ENCODE measurements at places on chromosomes 16 and 17.
A peak's percentile ranks its signal among the peaks of the same experiment; 100 is the strongest.

DNA sequence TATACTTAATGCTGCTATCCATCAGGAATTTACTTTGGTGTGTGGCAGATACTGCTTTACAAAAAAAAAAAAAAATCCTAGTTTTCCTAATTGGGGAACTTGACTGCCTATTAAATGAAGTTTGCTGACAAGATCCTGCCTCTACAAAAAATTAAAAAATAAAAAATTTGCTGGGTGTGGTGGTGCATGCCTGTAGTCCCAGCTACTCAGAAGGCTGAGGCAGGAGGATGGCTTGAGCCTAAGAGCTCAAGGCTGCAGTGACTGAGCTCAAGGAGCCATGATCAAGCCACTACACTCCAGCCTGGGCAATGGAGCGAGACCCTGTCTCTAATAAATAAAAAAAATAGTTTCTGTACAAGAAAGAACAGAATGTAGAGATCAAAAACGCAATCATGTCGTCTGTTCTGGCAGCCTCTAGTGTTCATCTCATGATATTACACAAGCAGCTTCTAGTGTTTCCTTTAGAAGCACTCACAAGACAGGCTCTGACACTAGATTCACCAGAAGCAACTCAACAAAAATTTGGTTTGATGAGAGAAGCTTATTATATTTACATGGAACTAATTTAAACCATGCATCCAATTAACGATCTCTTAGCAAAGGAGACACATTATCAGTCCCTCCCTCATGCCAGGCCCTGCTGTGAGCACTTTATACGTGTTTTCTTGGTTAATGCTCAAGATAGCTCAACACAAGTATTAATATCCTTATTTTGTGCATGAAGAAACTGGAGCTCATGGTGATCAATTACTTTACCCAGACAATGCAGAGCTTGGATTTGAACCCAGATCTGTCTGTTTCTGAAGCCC, 6.8 kb upstream of the KRTAP17-1 start:
- DNase-seq = peak; percentile 79

- no peak for DNase-seq
Measured at GRCh38 chr17:4710693-4711634, 532 bp downstream of the ARRB2 start.

DNA sequence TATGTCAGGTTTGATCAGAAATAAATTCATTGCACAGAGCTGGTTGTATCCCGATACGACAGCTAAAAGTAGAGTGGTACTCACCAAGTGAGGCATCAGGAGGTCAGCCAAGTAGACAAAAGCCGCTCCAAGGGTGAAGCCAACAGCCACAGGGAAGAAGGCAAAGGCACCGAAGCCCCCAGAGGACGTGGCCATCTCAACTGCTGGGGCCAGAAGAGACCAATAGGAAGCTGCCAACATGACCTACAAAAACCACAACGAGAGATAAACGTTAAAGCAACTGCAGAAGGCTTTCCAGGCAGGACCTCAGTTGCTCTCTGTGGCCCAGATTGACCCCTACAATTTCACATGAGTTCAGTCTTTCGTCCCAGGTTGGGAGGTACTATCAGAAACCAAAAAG, 61.0 kb downstream of the SLC39A11 start:
- no peak for DNase-seq

- DNase-seq = no peak
Measured at GRCh38 chr16:81321039-81321438, 6.3 kb downstream of the GAN start.

- no peak for DNase-seq
Measured at GRCh38 chr16:80710918-80711317, 93.5 kb downstream of the CDYL2 start.

- DNase-seq = peak; percentile 60
Measured at GRCh38 chr16:54326266-54326662, 39.7 kb upstream of the IRX3 start.

DNA sequence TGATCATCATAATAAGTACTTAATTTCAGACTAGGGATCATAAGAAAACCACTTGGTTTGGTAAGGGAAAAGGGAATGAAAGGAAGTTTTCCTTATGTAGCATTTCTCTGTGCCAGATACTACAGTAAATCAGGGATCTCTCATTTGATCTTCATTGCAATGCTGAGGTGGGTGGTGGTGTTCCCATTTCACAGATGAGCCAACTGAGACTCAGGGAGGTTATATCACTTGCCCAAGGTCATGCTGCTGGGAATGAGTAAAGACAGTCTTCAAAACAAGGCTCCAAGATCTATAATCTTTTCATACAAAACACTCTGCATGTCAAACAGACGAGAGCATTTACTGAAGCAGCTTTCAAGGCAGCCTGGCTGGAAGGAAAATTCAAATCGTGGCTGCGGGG, 124.6 kb downstream of the GP2 start:
- no peak for DNase-seq

DNA sequence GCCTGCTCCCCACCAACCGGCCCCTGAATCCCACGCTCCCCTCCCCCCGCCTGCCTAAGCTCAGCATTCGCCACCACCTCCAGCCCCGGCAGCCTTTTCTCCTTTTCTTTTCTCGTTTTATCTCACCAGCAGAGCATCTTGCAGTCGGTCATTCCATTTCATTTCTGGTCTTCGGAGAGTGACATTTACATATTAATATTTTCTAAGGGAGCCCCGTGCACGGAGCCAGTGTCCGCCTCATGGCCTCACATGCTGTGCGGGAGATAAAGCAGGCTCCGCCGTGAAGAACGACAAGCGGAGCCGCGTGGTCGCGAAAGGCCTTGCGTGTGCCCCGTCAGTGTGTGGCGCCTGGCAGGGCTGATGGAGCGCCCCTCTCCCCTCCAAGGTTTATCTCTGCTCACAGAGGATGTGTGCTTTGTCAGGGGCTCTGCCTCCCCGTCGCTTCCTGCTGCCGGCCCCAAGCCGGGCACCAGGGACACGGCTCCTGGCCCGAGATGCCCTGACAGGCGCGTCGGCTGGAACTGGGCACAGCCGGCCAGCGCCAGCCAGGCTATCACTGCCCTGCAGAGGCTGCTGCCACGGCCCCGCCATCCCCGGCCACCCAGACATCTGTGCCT, 95.5 kb upstream of the GSE1 start:
- DNase-seq = no peak

DNA sequence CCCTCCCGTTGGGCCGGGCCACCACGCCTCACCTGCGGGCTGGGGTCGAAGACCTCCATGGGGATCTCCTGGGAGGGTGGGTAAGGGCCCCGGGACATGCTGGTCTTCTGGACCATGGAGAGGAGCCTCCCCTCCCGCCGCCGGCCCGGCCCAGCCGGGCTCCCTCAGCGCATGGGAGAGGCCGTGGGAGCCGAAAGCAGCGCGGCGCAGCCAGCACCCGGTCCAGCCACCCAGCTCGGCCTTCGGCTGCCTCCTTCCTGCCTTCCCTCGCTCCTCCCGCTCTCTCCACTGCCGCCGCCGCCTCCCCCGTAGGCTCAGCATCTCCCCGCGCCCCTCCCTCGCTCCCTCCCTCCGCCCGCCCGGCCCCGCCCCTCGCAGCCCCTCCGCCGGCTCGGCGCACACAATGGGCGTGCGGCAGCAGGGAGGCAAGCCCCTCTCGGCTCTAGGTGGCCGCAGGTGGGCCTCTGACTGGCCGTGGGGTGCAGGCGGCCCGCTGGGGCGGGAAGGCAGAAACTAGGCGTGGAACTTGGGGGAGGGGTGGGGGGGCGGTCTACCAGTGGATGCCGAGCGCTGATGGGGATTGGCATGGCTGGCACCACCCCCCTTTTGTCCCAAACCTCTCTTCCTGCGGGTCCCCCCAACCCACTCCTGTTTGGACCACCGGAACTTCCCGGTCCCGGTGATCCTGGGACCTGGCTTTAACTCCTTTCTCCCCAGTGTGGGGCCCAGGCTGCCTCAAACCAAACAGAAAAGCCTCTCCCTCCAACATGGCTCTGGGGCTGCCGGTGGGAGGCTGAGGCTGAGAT, at the start of gene CACNB1:
Gene CACNB1, minus strand, starts transcription at position 290 of the 806 bp plus-strand sequence. Its CDS starts 174 bp downstream, at position 116.
- peak; percentile 24 for DNase-seq

GRCh38 chr17:5812590-5812989, 228.3 kb upstream of the NLRP1 start:
- DNase-seq = no peak

- no peak for DNase-seq
Measured at GRCh38 chr17:40345994-40346764, 18.4 kb downstream of the GJD3 start.

- DNase-seq = no peak
Measured at GRCh38 chr17:8979715-8980114, 14.2 kb upstream of the PIK3R5 start.

GRCh38 chr17:14289162-14289561, 11.7 kb upstream of the HS3ST3B1 start:
- DNase-seq = no peak

DNA sequence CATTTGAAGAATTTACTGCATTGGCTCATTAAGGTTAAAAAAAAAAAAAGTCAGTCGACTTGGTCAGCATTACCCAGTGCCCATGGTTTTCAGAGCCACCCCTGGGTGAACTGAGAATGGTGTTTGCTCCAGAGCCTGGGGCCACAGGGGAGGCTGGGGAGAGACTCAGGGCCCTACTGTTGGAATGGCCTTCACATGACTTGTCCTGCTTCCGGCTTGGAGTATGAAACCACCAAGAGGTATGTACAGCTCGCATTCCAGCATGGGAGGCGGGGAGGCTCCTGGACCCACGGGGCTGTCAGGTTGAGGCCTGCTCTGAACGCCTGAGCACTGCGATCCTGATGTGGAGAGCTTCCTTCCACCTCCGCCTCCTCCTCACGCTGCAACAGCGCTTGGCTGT, 36.8 kb downstream of the MSI2 start:
- DNase-seq = peak; percentile 94

DNA sequence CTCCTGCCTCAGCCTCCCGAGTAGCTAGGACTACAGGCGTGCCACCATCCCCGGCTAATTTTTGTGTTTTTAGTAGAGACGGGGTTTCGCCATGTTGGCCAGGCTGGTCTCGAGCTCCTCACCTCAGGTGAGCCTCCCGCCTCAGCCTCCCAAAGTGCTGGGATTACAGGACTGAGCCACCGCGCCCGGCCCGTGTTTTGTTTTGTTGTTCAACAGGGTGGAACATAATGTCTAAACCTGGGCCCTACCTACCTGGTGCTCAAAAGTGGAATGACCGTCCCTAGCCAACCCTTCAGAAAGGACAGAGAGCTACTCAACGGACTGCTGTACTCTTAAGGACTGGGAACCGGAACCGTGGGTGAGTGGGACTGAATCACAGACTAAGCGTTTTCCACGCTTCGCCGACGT, 772 bp upstream of the KIF22 start:
- no peak for DNase-seq

DNA sequence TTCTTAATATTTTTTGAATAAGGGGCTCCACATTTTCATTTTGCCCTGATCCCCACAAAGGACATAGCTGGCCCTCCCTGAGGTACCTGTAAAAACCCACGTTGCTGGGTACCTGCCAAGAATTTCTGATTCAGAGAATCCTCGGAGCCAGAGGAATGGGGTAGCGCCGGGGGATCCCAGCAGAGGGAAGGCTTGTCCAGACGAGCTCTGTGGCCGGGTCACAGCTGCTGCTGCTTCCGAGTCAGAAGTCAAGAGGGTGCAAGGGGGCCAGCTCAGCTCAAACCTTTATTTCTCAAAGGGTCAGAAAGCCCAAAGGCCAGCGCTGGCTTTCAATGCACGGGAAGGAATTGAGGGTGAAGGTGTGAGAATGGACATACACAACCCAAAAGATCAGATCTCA, 68.9 kb upstream of the SDK2 start:
- DNase-seq = no peak

- no peak for DNase-seq
Measured at GRCh38 chr17:47712330-47713023, 18.5 kb downstream of the TBKBP1 start.

- no peak for DNase-seq
Measured at GRCh38 chr17:67011527-67012175, 32.7 kb upstream of the CACNG1 start.

GRCh38 chr17:74981979-74982662, 5.3 kb upstream of the CDR2L start:
- no peak for DNase-seq

DNA sequence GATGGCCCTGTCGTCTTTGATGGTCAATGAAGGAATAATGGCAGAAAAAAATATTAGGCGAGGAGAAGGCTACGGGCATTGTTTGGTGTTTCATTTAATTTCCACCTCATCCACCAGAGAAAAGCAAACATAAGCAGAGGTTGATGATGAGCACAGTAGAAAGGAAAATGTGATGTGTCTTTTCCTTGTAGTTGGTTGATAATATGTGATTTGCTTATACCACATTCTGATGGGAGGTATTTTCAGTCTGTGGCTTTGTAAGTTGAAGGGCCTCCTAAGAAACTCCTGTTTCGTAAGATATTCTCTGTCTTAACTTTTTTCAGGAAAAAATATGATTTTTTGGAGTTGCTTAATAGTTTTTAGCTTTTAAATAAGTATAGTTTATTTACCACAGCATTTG, 215.7 kb downstream of the PRKCA start:
- DNase-seq = no peak

GRCh38 chr17:33234930-33235685, 58.0 kb downstream of the ASIC2 start:
- peak; percentile 94 for DNase-seq

GRCh38 chr17:57259306-57259705, 3.0 kb downstream of the MSI2 start:
- no peak for DNase-seq

DNA sequence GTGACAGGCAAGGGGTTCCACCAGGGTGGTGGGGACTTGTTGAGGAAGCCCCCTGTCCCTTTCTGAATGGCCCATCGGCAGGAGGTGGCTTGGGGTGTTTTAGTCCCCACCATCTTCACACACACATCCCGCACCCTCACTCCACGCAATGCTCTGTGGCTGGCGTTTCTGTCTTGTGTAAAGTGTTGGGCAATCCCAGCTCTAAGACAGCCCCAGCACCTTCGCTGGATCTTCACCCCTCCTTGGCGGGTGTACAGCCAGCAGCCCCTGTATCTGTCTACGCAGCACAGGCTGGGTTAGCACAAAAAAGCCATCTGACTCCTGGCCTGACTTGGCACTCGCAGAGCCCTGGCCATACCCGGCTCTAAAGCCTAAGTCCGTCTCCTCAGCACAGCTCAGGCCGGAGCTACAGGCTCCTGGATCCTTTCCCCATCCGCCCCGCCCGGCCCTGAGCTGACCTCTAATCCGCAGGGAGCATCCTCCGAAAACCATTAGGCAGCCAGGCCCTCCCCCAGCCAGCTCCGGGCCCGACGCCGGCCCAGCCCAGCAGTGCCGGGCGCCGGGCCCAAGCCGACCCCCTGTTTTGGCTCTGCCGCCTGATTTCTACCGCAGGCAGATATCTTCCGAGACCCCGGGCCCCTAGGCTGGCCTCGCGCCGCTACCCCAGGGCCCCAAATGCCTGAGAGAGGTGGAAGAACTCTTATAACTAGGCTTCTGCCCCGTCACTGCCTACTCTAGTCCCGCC, 42.4 kb upstream of the TAC4 start:
- DNase-seq = no peak

GRCh38 chr17:31373150-31374093, 18.1 kb upstream of the RAB11FIP4 start:
- DNase-seq = peak; percentile 56

Data from renal cortical epithelial cell (primary cell).